ENCODE measurements at places on chromosomes 7 and 10.

GRCh38 chr7:117111535-117111934, 158.2 kb downstream of the ST7 start:
- no peak overlapping the region for H3K27ac ChIP-seq
- peaks cover 5% of the 10 kb centered on the region for H3K36me3 ChIP-seq
- peaks cover 11% of the 10 kb centered on the region for H3K27me3 ChIP-seq
- H3K4me3 ChIP-seq: no peak overlapping the region
- DNase-seq: no peak

GRCh38 chr10:63128443-63128842, 4.7 kb upstream of the NRBF2 start:
- H3K4me3 ChIP-seq: no peak overlapping the region
- H3K36me3 ChIP-seq: peaks cover 5% of the 10 kb centered on the region
- peaks cover 5% of the 10 kb centered on the region for H3K4me1 ChIP-seq
- DNase-seq: no peak

DNA sequence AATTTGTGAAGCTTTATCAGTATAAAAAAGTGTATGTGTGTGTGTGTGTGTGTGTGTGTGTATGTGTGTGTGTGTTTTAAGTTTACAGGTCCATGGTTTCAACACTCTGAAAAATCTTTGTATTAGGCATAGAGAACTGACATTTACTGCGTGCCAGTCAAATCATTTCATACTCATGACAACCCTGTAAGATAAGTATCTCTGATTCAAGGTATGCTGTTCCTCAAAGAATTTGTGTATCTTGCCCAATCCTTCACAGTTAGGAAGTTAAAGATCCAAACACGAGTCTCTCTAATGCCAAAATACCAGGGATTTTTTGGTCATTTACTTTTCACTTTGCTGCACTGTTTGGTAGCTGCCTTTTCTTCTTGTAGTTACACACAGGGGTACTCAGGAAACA, 1121.3 kb upstream of the AUTS2 start:
- no peak overlapping the region for H3K27ac ChIP-seq

DNA sequence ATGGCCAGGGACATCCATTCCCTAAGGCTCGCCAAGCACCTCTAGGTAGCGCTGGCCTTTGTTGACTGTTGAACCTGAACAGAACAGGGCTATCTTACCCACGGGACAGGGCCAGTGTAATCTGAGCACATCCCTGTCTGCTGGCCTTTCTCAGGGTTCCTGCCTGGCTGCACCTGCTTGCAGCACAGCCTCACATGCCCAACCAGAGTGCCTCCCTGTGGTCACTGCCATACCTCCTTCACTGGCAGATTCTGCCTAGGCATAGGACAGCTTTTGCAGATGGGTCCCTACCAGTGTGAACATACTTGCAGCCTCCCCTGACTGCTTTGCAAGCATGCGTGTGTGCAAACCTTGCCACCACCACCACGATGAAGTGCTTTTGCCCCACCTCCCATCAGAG, 15.8 kb upstream of the LIPN start:
- no peak for DNase-seq
- H3K27ac ChIP-seq: no peak overlapping the region
- no peak overlapping the region for H3K4me3 ChIP-seq
- H3K27me3 ChIP-seq: peaks cover 35% of the 10 kb centered on the region

GRCh38 chr7:146591976-146592375, 475.4 kb downstream of the CNTNAP2 start:
- no peak for DNase-seq
- no peaks in the 10 kb centered on the region for H3K4me1 ChIP-seq
- no peaks in the 10 kb centered on the region for H3K36me3 ChIP-seq
- H3K27me3 ChIP-seq: no peaks in the 10 kb centered on the region
- H3K27ac ChIP-seq: no peak overlapping the region
